ENCODE measurements at places on chromosomes 1 and 21.

GRCh38 chr1:90206260-90206659 lies 211.3 kb downstream of the ZNF326 start:
- DNase-seq = no peak

GRCh38 chr1:36124404-36125128 lies 456 bp downstream of the COL8A2 start:
- no peak for DNase-seq

DNA sequence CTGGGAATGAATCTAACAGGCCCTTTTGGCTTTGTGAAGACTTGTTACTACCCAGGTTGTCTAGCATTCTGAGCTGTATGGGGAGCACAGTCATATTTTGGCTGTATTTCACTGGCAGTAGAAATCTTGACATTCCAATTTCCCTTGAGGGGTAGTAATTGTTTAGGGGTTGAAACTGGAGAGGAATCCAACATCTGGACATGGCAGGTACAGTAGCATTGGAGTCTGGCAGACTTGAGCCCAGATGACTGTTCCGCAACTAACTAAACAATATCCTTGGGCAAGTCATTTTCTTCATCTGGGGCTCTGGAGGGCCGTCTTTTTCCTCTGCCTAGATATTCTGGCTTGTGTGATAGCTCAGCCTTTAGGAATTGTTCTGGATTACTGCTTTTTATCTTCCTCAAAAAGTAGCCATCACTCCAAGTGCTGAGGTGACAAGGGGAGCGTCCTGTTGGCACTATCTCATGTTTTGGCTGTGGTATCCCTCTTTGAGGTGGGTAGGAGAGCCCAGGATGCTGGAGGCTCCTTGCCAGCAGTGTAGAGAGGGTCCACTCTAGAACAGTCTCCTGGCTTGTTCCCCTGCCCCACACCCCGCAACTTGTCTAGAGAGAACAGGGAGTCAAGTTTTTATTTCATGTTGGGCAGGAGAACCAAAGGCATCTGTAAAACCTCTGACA lies 22.7 kb upstream of the NBL1 start:
- DNase-seq = no peak

GRCh38 chr21:42414928-42415769 lies 11.4 kb downstream of the UBASH3A start:
- DNase-seq = no peak

GRCh38 chr21:24420689-24421088 lies 1186.6 kb downstream of the MRPL39 start:
- DNase-seq = no peak

Data from DND-41 (cell line).